Spinal cord (tissue), 10 donors: ENCODE measurements at places on chromosomes 5 and 9.

DNA sequence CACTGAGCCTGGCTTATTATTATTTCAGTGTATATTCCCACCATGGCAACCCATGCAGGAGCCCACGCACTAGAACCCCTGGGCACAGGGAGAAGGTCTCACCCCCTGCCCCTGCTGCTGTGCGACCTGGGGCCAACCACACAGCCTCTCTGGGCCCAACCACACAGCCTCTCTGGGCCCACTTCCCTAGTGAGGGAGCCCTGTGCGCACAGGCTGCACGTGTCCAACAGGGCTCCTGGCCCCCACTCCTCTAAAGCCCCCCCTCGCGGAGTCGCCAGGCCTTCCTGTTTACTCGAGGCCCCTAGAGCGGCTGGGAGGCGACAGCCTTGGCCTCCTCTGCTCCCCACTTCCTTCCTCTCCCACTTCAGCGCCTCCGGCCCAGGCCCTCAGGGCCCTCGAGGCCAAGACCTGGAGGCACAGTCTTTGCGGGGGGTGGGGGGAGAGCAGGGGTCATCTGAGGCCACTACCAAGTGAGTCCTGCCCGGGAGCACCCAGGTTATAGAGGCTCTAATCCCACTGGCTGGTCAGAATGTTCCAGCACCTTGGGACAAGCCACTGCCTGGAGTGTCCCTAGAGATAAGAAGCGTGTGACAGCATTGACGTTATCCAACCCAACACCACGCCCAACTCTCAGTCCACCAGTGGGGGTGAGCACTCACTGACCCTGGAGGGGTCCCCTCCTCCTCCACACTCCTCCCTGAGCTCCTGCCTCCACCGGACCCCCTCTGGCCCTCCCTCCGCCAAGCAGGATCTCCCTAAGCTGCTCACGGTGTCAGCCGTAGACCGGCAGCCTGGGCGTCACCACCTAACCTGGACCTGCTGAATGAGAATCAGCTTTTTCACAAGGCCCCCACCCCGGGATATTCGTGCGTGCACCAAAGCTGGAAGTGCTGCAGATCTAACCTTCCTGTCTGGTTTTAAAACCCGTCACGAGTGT is 7.9 kb upstream of the ENG start:
- H3K4me1 ChIP-seq: peaks cover 35% of the 10 kb centered on the region
- DNase-seq: no peak
- peaks cover 21% of the 10 kb centered on the region for H3K36me3 ChIP-seq
- H3K27me3 ChIP-seq: no peaks in the 10 kb centered on the region
- peak overlapping the region; percentile 15 for H3K27ac ChIP-seq
- no peak overlapping the region for H3K4me3 ChIP-seq

- no peak overlapping the region for H3K27ac ChIP-seq
- no peak for DNase-seq
- H3K4me3 ChIP-seq: no peak overlapping the region
- no peaks in the 10 kb centered on the region for H3K4me1 ChIP-seq
- H3K27me3 ChIP-seq: no peaks in the 10 kb centered on the region
These were observed 67.8 kb downstream of the RALGPS1 start for GRCh38 chr9:126982215-126983002.

DNA sequence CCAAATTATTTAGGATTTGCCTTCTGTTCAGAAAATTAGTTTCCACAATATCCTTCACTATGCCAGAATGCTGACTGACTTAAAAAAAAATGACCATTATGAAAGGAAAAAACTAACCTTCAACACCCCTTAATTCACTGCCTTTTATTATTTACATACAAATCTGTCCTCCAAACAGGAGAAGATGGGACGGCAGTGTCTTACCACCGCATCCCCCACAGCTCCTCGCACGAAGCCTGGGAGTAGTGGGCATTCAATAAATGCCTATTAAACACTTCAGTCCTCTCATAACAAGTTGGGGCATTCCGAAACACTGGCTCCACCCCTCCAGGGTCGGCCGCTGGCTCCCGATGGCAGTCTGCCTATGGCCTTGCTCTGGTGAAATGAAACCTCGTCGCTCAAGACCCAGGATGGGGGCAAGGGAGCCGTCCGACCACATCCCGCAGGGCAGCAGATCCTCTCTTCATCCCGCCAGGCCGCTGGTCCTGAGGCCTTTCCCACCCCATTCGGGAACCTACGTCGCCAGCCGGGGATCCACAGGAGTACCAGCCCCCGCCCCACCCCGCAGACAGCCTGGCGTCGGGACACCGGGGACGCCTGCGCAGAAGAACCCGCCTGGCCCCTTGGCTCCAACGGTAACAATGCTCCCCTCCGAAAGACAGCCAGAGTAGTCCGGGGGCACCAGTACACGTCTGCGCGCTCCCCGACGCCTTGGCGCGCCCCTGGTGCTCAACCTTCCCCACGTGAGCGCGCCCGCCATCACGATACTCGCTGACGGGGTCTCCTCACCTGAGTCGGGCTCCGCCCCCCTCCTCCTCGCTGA is 613 bp downstream of the ZBTB5 start:
- DNase-seq: peak; percentile 52
- peak overlapping the region; percentile 98 for H3K4me3 ChIP-seq
- peaks cover 19% of the 10 kb centered on the region for H3K4me1 ChIP-seq
- peak overlapping the region; percentile 100 for H3K27ac ChIP-seq
- no peaks in the 10 kb centered on the region for H3K27me3 ChIP-seq

GRCh38 chr5:116476897-116477537 is 97.6 kb downstream of the SEMA6A start:
- no peak overlapping the region for H3K27ac ChIP-seq
- H3K4me1 ChIP-seq: peaks cover 2% of the 10 kb centered on the region
- DNase-seq: no peak
- no peak overlapping the region for H3K4me3 ChIP-seq
- H3K27me3 ChIP-seq: no peaks in the 10 kb centered on the region

DNA sequence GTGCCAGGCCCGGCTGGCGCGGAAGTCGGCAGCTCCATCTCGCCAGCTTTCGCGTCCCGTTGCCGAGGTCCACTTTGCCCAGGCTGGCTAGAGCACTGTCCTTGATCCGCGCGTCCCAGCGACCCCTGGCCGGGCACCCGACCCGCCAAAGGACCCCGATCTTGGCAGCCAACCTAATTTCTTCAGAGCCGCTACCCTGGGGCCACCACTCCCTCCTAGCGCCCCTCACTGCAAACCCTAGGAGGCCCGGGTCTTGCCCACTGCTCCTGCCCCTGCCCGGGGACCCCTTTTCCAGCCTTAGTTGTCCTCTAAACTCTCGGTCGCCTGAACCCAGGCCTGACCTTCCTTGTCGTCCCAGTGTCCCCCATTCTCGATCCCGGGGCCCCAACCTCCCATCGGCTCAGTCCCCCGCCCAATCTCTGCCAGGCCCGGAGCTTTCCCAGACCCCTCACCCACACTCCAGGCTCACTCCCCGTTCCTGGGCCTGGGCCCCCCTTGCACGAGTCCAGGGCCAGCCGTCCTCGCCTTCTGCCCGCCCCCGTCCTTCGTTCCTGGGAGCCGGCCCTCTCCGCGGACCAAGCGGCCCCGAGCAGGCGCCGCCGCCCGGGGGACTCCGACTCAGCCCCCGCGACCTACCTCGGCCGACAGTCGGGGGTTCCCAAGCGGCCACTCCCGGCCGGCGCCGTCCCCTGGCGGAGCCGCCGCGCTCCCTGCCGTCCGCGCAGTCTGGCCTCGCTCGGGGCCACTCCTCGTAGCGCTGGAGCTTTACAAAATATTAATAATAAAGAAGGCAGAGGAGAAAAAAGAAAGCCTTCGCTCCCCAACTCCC is 701 bp upstream of the LMX1B start:
- H3K27ac ChIP-seq: peak overlapping the region; percentile 15
- peak overlapping the region; percentile 12 for H3K4me3 ChIP-seq
- peaks cover 4% of the 10 kb centered on the region for H3K36me3 ChIP-seq
- DNase-seq: no peak
- H3K27me3 ChIP-seq: peaks cover 89% of the 10 kb centered on the region

GRCh38 chr5:34817558-34818351 is 21.2 kb upstream of the TTC23L start:
- H3K4me1 ChIP-seq: no peaks in the 10 kb centered on the region
- peaks cover 3% of the 10 kb centered on the region for H3K36me3 ChIP-seq
- H3K27me3 ChIP-seq: no peaks in the 10 kb centered on the region
- H3K4me3 ChIP-seq: no peak overlapping the region
- DNase-seq: no peak

- no peaks in the 10 kb centered on the region for H3K27me3 ChIP-seq
- no peaks in the 10 kb centered on the region for H3K36me3 ChIP-seq
- no peak for DNase-seq
- no peak overlapping the region for H3K4me3 ChIP-seq
These were observed 505.7 kb downstream of the RAB3C start for GRCh38 chr5:59088546-59088945.

DNA sequence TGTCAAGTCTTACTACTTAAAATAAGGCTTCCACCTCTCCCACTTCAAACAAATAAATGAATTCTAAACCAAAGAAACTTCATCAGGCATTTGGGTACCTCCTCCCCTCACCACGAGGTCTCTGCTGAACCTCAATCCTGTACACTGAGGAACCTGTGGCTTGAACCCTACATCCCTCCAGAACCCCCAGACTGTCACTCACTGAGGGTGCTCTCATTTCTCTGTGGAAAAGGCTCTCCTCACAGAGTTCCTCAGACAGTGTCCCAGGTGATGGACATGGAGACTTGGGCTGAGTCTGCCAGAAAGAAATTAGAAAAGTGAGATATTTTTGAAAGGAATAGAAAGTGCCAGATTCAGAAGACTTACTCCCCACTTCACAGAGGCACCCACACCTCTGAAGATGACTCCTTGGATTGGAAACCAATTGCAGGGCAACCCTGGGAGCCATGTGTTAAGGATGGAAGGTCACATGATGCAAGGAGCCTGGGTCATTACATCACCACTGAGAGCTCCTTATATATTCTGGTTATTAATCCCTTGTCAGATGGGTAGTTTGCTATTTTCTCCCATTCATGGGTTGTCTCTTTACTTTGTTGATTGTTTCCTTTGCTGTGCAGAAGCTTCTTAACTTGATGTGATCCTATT is 19.8 kb downstream of the MLANA start:
- H3K36me3 ChIP-seq: no peaks in the 10 kb centered on the region
- no peak overlapping the region for H3K4me3 ChIP-seq
- H3K27ac ChIP-seq: no peak overlapping the region
- H3K27me3 ChIP-seq: no peaks in the 10 kb centered on the region
- no peaks in the 10 kb centered on the region for H3K4me1 ChIP-seq
- no peak for DNase-seq

GRCh38 chr5:124054564-124054963 is 542.6 kb downstream of the CSNK1G3 start:
- DNase-seq: no peak
- H3K4me3 ChIP-seq: no peak overlapping the region
- H3K4me1 ChIP-seq: peaks cover 7% of the 10 kb centered on the region
- H3K27ac ChIP-seq: no peak overlapping the region

GRCh38 chr5:94378062-94378461 is 240.3 kb downstream of the KIAA0825 start:
- H3K36me3 ChIP-seq: no peaks in the 10 kb centered on the region
- no peaks in the 10 kb centered on the region for H3K4me1 ChIP-seq
- H3K27me3 ChIP-seq: no peaks in the 10 kb centered on the region
- no peak overlapping the region for H3K27ac ChIP-seq

GRCh38 chr9:136311051-136312008 is 7.4 kb upstream of the CCDC187 start:
- DNase-seq: no peak
- H3K36me3 ChIP-seq: peaks cover 5% of the 10 kb centered on the region
- no peak overlapping the region for H3K27ac ChIP-seq
- H3K4me3 ChIP-seq: no peak overlapping the region

GRCh38 chr9:83346655-83347420 is 191.4 kb downstream of the FRMD3 start:
- no peak overlapping the region for H3K4me3 ChIP-seq
- H3K27me3 ChIP-seq: no peaks in the 10 kb centered on the region
- peaks cover 6% of the 10 kb centered on the region for H3K36me3 ChIP-seq
- H3K27ac ChIP-seq: no peak overlapping the region

- DNase-seq: no peak
- no peak overlapping the region for H3K27ac ChIP-seq
- H3K36me3 ChIP-seq: no peaks in the 10 kb centered on the region
- no peaks in the 10 kb centered on the region for H3K4me1 ChIP-seq
- no peak overlapping the region for H3K4me3 ChIP-seq
These were observed 847.9 kb downstream of the EFNA5 start for GRCh38 chr5:106822851-106823250.

DNA sequence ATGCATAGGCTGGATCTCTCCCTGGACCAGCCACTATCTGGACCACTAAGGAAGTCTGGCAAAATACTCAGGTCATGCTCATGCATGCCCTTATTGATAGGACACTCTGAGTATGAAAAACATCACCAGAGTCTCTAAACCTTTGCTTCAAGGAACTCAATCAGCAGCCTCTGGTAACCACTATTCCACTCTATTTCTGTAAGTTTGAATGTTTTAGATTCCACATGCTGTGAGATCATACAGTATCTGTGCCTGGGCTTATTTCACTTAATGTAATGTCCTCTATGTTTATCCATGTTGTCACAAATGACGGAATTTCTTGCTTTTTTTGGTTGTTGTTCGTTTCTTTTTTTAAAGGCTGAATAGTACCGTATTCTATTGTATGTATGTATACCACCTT is 68.3 kb downstream of the TARS1 start:
- H3K27ac ChIP-seq: no peak overlapping the region
- no peak for DNase-seq
- no peaks in the 10 kb centered on the region for H3K27me3 ChIP-seq
- no peaks in the 10 kb centered on the region for H3K4me1 ChIP-seq

- no peak for DNase-seq
- H3K27me3 ChIP-seq: no peaks in the 10 kb centered on the region
- no peak overlapping the region for H3K27ac ChIP-seq
- no peak overlapping the region for H3K4me3 ChIP-seq
These were observed 49.5 kb downstream of the EGFLAM start for GRCh38 chr5:38307845-38308244.

GRCh38 chr9:112969730-112970129 is 42.3 kb downstream of the ZNF883 start:
- no peak overlapping the region for H3K27ac ChIP-seq
- no peaks in the 10 kb centered on the region for H3K36me3 ChIP-seq

- peak overlapping the region; percentile 74 for H3K27ac ChIP-seq
- H3K36me3 ChIP-seq: peaks cover 58% of the 10 kb centered on the region
- peaks cover 12% of the 10 kb centered on the region for H3K4me1 ChIP-seq
- DNase-seq: no peak
- H3K4me3 ChIP-seq: no peak overlapping the region
These were observed 51.9 kb downstream of the IPPK start for GRCh38 chr9:92617951-92618510.

- no peaks in the 10 kb centered on the region for H3K27me3 ChIP-seq
- no peaks in the 10 kb centered on the region for H3K36me3 ChIP-seq
- no peak overlapping the region for H3K27ac ChIP-seq
- H3K4me3 ChIP-seq: no peak overlapping the region
- no peak for DNase-seq
These were observed 156.4 kb downstream of the ARHGAP26 start for GRCh38 chr5:142926549-142926948.

- H3K4me3 ChIP-seq: no peak overlapping the region
- H3K27me3 ChIP-seq: no peaks in the 10 kb centered on the region
- H3K36me3 ChIP-seq: peaks cover 33% of the 10 kb centered on the region
- H3K27ac ChIP-seq: no peak overlapping the region
These were observed 28.4 kb downstream of the JADE2 start for GRCh38 chr5:134553821-134554267.
